ENCODE measurements at places on chromosomes 5 and 9. TPM values are rescaled to one million over a fixed set of nuclear protein-coding genes. Genes with fewer than 3 reads are reported as not detected.

The PCDHB9 gene
- 4.2 TPM for polyA plus RNA-seq

- H3K4me3 ChIP-seq: no peak overlapping the region
- no peak for DNase-seq
- H3K36me3 ChIP-seq: no peaks in the 10 kb centered on the region
- no peaks in the 10 kb centered on the region for H3K4me1 ChIP-seq
Observed at GRCh38 chr9:18544456-18544855, 70.5 kb downstream of the ADAMTSL1 start.

DNA sequence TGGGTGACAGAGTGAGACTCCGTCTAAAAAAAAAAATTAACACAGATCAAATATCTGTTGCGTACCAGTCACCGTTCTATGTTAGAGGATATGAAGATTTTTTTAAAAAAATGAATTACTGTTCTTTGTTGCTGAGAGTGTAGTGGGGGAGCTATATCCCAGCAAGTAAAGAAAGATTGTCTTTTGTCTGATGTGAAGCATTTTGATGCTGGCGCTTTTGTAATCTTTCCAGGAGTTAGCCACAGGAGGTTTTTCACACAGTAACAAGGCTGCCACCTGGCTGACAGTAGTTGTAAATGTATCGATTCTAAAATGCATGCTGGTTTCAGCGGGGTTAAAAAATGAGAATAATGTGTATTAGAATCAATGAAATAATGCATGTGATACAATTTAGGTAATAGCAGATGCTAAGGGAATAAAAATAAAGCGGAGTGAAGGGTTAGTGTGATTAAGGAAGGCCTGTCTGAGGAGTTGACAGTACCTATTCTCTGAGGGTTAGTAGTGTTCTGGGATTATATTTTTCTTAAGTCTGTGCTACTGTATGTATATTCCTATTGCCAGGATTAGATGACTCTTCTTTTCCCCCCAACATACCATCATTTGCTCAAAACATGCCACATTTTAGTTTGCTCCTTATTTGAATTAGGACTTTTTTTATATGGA lies 3.4 kb downstream of the LMNB1 start:
- H3K27ac ChIP-seq: no peak overlapping the region
- no peak overlapping the region for H3K4me3 ChIP-seq
- no peaks in the 10 kb centered on the region for H3K36me3 ChIP-seq

DNA sequence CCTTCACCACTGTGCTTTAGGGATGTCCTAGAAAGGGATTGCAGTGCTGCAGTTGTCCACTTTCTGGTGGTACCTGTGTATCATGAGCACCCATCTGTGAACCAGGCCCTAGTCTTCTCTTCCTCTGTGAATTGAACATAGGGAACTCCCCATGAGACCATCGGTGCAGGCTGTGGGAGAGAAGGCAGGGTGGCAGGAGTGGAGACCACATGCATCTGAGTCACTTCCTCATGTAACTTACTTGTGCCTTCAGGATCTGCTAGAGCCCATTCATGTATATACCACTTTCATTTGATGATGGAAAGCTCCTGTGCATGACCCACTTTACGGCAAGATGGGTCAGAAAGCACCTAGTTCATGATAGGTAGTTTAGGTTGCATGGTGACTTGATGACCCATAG lies 478.1 kb upstream of the CDH9 start:
- no peaks in the 10 kb centered on the region for H3K4me1 ChIP-seq
- H3K36me3 ChIP-seq: no peaks in the 10 kb centered on the region
- no peaks in the 10 kb centered on the region for H3K27me3 ChIP-seq
- H3K4me3 ChIP-seq: no peak overlapping the region
- H3K27ac ChIP-seq: no peak overlapping the region
- DNase-seq: no peak

DNA sequence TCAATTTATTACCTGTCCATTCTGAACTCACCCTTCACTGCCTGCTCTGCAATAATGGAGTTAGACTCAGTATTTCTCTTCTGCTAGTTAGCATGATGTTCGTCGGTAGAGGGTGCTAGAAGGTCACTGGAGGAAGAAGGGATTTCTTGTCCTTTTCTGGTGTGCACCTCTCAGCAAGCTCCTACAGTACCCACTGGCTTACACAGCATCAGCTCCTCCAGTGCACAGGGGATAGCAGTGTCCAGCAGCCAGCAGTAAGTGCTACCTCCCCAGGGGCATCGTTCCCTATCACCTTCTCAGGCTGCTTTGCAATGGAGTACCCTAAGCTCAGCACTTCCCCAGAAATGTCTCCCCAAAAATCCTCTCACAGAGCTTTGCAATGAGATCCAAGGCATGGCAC lies 45.9 kb upstream of the APC start:
- no peaks in the 10 kb centered on the region for H3K36me3 ChIP-seq
- H3K27me3 ChIP-seq: no peaks in the 10 kb centered on the region
- DNase-seq: no peak
- no peaks in the 10 kb centered on the region for H3K4me1 ChIP-seq
- H3K27ac ChIP-seq: no peak overlapping the region
- H3K4me3 ChIP-seq: no peak overlapping the region

GRCh38 chr9:121821326-121821725 lies 169.9 kb downstream of the DAB2IP start:
- H3K4me1 ChIP-seq: no peaks in the 10 kb centered on the region
- no peaks in the 10 kb centered on the region for H3K27me3 ChIP-seq
- H3K4me3 ChIP-seq: no peak overlapping the region
- no peak for DNase-seq
- H3K27ac ChIP-seq: no peak overlapping the region

- no peak for DNase-seq
- H3K36me3 ChIP-seq: no peaks in the 10 kb centered on the region
- no peak overlapping the region for H3K27ac ChIP-seq
- H3K4me1 ChIP-seq: peaks cover 4% of the 10 kb centered on the region
- H3K4me3 ChIP-seq: no peak overlapping the region
Observed at GRCh38 chr5:72018143-72018803, 89.0 kb upstream of the MAP1B start.

DNA sequence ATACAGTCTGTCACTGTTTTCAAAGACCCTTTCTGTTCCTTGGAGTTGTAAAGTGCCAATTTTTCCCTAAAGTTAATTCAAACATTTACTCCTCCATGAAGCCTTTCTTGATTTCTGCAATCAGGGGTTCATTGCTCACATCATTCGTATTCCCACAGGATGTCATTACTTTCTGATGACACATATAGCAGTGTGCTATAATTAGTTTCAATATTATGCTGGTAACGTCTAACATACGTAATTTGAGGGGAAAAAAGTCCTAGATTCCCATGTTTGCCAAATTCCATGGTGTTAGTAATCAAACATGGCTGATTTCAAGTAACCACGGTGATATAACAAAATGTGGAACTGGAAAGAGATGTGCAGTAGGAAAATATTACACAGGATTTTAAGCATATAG lies 468.2 kb upstream of the MEF2C start:
- no peak for DNase-seq
- no peaks in the 10 kb centered on the region for H3K36me3 ChIP-seq
- H3K4me3 ChIP-seq: no peak overlapping the region
- H3K27ac ChIP-seq: no peak overlapping the region

The POLR1E gene
- polyA plus RNA-seq: 28.2 TPM

The ANKDD1B gene
- polyA plus RNA-seq: 4.7 TPM

DNA sequence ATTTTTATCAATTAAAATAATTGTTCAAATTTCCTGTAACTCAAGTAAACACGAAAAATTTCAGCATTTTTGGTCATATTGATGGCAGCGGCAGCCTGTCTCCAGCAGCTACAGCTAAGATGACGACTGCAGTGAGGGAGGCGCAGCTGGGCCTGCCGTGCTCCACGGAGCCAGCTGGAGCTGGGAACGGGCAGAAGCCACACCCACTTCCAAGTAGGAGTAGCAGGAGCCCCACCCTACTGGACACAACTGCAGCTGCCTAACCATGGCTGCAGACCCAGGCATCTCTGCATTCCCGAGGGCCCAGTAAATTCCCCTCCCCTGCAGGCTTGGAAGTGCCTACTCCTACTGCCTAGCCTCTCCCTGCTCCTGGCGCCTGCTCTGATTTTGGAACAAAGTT lies 2031.7 kb downstream of the EFNA5 start:
- no peak overlapping the region for H3K27ac ChIP-seq
- H3K27me3 ChIP-seq: no peaks in the 10 kb centered on the region

The CBY3 gene
- polyA plus RNA-seq: 0.23 TPM

DNA sequence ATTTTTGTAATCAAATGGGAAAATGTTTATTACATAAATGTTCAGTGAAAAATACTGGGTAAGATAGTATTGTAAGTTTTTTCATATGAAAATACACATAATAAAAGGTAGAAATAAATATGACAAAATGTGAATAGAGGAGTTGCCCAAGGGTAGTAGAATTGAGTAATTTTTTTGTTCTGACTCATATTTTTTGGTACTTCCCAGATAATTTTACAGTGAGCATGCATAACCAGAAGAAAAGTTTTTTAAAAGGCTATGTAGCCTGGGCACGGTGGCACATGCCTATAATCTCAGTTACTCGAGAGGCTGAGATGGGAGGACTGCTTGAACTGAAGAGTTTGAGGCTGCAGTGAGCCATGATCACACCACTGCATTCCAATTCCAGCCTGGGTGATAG lies 116.9 kb downstream of the PIP5K1B start:
- H3K4me3 ChIP-seq: no peak overlapping the region
- peaks cover 8% of the 10 kb centered on the region for H3K4me1 ChIP-seq
- no peaks in the 10 kb centered on the region for H3K27me3 ChIP-seq

The GPR21 gene
- polyA plus RNA-seq: not detected

- DNase-seq: no peak
- no peaks in the 10 kb centered on the region for H3K4me1 ChIP-seq
- H3K4me3 ChIP-seq: no peak overlapping the region
Observed at GRCh38 chr5:144453753-144454152, 283.1 kb downstream of the KCTD16 start.

DNA sequence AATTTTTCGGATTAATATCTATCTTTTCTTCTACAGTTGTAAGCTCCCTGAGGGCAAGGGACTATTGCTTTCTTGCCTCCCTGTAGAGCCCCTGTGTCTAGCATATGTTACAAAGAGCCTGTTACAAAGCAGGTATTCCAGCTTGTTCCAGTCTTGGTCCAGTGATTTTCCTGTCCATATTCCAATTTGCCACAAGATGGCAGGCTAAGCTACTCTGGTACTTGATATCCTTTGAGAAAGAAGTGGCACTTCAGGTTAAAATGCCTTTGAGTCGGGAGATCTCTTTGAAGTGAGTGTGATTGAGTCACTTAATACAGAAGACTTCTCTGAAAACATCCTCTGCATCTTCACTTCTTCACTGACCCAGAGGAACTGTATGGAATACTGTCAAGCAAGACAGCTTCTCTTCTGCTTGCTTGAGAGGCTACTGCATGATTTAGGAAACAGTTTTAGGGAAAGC lies 24.5 kb downstream of the CAVIN4 start:
- H3K27ac ChIP-seq: no peak overlapping the region
- H3K4me3 ChIP-seq: no peak overlapping the region
- no peaks in the 10 kb centered on the region for H3K36me3 ChIP-seq
- peak; percentile 65 for DNase-seq

- H3K36me3 ChIP-seq: peaks cover 30% of the 10 kb centered on the region
- H3K4me1 ChIP-seq: peaks cover 26% of the 10 kb centered on the region
- no peaks in the 10 kb centered on the region for H3K27me3 ChIP-seq
- no peak for DNase-seq
- H3K27ac ChIP-seq: no peak overlapping the region
Observed at GRCh38 chr5:172906888-172907287, 52.3 kb upstream of the RPL26L1 start.

- no peak overlapping the region for H3K27ac ChIP-seq
- peaks cover 7% of the 10 kb centered on the region for H3K4me1 ChIP-seq
- no peaks in the 10 kb centered on the region for H3K36me3 ChIP-seq
- no peaks in the 10 kb centered on the region for H3K27me3 ChIP-seq
Observed at GRCh38 chr9:93586290-93587057, 10.1 kb downstream of the PHF2 start.

The RFK gene
- polyA plus RNA-seq: 20.7 TPM

DNA sequence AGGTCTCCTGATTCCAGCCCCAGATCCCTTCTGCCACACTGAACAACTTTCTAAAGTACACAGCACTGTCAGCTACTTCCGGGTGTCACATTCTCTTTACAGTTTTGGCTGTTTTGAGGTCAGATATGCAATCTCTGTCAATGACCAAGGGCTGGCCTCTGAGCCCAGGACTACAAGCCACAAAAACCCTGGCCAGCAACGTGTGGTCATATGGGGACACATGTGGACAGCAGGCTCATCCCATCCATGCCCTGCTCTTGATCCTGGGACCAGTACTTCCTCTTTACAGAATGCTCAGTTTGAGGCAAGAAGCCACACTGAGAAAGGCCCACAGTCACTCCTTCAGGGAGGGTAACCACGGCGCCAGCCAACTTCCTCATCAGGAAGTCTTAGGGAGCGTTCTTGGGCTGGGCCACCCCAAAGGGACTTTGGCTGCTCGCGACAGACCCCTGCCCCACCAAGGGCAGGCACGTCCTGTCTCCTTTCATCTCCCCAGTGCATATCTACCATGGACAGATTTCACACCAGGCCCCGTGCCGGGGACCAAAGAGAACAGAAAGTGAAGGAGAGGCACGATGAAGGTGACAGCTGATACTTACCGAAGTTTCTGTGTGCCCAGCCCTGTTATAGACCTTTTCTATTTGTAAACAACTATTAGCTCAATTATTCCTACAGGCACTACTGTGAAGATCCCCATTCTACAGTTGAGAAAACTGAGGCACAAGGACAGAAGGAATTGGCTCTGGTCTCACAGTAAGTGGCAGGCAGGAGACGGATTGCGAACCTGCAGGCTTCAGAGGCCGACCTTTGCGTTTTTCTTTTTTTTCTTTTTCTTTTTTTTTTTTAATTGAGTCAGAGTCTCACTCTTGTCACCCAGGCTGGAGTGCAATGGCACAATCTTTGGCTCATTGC lies 37.3 kb downstream of the STK10 start:
- H3K4me1 ChIP-seq: no peaks in the 10 kb centered on the region
- peak; percentile 91 for DNase-seq
- H3K36me3 ChIP-seq: no peaks in the 10 kb centered on the region
- H3K27me3 ChIP-seq: no peaks in the 10 kb centered on the region
- no peak overlapping the region for H3K4me3 ChIP-seq
- H3K27ac ChIP-seq: peak overlapping the region; percentile 56

The PDZD2 gene
- 23.0 TPM for polyA plus RNA-seq
